ENCODE measurements at places on chromosomes 6 and 20.

- no peak for DNase-seq
These were observed 4.3 kb downstream of the CDC25B start for GRCh38 chr20:3800256-3800877.

- no peak for DNase-seq
These were observed 107.0 kb upstream of the DST start for GRCh38 chr6:56749632-56750151.

DNA sequence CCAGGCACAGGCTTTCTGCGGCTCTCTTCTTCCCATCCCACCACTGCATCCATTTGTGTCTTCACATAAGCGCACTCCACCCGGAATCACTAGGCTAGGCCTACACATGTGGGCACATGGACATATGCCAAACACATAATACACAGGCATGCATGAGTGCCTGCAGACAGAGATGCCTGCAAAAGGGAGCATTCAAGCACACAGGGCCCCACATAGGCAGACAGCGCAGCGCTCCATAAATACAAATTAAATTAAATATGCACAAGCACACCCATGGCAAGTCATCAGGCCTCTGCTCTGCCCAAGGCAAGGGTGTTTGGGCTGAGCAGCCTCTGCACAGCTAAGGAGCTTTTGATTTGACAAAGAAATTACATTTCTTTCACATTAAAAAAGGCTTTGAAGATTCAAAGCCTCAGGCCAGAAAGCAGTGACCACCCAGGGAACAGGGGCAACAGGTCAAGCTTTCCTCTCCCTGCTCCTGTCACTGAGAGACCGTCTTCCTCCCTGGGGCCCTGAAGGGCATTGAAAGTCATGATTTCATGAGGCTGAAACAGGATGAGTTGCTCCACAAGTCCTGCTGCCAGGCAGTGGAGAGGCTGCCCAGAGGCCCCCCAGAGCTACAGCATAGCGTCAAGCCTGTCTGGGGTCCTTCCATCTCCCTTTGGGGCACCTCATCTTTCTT, 134.2 kb upstream of the LRFN2 start:
- DNase-seq, result no peak

DNA sequence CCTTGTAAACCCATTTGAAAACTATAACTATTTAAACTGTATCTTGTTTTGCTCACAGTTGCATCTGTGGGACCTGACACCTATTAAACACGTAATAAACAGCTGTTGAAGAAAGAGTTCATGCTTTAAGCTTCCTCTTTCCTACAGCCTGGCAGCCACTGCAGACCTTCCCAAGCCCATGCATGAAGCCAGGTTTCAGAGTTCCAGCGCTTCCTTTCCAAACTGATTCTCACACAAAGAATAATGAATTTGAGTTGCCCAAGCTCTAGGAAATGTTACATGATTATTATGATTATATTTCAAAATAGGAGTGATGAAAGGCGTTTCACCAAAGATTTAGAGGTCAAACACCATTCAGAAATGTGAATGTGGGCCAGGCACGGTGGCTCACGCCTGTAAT, 3.7 kb downstream of the AGPAT4 start:
- no peak for DNase-seq

- no peak for DNase-seq
These were observed 203.9 kb downstream of the PHF3 start for GRCh38 chr6:63839485-63839884.

GRCh38 chr6:35388030-35388429, 45.7 kb downstream of the PPARD start:
- DNase-seq, result no peak
